ENCODE measurements at places on chromosomes 6 and 20.

- no peak for DNase-seq
Measured at GRCh38 chr6:4687989-4688947, 87.9 kb upstream of the CDYL start.

GRCh38 chr6:111566873-111567517, 38.7 kb downstream of the TRAF3IP2 start:
- no peak for DNase-seq

DNA sequence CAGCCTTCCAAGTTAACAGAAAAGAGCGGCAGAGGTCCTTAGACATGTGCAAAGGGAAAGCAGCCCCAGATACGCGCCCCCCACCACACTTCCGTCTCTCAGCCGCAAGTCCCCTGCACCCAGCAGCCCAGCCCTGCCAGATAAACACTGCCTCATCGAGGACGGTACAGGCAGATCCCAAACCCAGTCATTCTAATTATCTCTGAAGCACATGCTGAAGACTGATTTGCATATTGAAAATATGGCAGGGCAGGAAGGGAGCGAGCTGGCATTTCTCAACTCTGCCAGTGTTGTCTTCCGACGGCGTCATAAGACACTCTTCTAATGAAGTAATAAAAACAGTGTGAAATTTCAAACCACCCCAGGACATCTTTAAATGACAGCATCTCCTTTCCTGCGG, 122.8 kb upstream of the CDH4 start:
- DNase-seq: no peak

DNA sequence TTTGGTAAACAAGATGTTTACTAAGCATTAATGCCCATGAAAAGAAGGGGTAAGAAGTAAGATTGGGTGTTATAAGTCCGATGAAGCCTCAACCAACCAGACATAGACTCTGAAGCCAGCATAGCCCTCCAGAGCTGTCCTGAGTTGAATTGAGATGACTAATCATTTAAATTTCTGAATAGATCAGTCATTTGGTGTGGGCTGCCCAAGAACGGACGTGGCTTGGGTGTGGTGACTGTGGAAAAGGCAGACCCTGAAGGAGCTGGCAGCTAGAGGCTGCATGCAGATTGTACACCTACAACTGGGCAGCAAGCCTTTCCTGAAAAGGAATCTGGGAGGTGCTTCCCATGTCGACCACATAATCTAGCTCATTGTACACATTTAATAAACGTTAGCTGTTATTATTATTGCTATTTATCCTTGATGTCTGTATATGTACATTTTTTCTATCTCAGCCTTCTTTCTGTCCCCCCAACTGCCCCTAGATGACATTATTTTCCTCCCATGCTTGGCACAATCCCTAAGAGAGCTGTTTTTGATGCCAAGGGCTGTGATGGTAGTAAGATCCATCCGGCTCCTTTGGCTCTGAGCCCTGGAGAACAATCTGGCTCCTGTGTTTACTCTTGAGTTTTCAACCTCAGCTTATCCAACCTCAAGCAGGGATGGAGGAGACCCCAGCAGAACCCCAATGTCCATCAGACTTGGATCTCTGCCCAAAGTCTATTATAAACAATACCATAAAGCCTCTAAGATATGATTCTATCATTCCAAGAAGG, 57.6 kb upstream of the JAG1 start:
- DNase-seq: no peak

DNA sequence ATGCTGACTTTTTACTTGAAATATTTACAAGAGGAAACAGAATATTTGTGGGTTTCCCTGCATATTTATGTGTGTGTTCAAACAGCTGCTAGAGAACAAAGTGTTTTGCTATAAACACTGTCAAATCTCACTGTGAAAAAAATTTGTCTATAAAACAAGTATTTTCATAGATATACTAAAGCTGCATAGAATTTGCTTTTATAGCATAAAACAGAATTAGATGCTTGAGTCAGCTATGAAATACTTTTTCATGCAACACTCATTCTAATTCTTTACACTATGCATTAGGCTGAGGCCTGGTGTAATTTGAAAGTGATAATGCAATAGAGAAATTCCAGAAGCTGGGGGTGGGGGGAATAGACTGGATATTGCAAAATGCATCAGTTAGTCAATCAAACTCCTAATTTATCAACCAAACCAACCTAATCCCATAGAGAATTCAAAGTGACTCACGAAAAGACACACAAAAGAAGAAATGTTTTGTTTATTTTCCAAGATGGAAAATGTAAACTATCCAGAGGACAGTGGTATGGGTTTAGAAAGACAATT, 148.2 kb downstream of the LAMA2 start:
- no peak for DNase-seq
